ENCODE measurements at places on chromosomes 2 and 18.

DNA sequence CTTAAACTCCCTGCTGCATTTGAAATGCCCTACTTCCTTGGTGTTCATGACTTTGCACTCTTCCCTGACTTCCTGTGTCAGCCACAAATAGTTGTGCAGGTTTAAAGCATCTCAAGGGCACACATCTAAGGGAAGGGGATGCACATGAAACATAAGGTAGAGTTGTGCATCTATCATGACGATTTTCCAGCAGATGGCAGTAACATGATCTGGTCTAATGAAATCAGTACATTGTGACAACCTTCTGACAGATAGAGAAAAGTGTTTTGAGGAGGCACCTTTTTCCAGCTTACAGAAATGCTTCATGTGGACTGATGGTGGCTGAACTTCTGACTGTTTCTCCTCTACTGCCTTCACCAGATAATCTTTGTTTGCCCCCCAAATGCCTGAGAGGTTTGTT is 238.9 kb downstream of the XIRP2 start:
- DNase-seq = peak; percentile 69

- DNase-seq = no peak
These were observed 17.4 kb downstream of the DYNC2LI1 start for GRCh38 chr2:43791035-43791765.

DNA sequence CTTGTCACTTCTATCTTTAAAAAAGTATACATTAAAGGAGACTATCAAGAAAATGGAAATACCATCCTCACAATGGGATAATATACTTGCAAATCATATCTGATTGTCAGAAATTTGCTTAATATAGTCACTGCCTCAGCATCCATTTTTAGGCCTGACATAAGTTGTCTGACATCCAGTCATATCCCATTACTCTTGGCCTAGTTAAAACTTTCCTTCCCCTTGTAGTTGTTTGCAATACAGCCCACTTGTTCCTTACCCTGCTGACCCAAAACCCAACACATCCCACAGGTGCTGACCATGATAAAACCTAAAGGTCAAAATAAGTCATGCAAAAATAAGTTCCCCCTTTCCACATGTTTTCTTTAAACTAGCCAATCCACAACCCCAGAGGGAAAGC is 3.6 kb upstream of the ARHGEF33 start:
- no peak for DNase-seq

DNA sequence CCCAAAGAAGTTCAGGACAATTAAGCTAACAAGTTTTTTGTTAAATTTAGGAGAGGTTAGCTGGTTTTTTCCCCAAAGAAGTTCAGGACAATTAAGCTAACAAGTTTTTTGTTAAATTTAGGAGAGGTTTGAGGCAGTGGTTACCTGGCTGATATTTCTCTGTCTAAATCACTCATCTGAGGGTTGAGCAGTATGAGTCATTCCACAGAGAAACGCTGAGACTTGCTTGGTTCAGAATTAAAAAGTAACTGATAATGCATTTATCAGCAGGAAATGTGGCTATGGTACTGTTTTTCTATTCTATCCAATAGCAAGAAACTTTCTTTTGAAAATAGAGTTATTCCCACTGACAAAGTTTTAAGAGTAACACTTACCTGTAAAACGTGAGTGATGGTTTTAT is 22.8 kb upstream of the KIDINS220 start:
- no peak for DNase-seq

DNA sequence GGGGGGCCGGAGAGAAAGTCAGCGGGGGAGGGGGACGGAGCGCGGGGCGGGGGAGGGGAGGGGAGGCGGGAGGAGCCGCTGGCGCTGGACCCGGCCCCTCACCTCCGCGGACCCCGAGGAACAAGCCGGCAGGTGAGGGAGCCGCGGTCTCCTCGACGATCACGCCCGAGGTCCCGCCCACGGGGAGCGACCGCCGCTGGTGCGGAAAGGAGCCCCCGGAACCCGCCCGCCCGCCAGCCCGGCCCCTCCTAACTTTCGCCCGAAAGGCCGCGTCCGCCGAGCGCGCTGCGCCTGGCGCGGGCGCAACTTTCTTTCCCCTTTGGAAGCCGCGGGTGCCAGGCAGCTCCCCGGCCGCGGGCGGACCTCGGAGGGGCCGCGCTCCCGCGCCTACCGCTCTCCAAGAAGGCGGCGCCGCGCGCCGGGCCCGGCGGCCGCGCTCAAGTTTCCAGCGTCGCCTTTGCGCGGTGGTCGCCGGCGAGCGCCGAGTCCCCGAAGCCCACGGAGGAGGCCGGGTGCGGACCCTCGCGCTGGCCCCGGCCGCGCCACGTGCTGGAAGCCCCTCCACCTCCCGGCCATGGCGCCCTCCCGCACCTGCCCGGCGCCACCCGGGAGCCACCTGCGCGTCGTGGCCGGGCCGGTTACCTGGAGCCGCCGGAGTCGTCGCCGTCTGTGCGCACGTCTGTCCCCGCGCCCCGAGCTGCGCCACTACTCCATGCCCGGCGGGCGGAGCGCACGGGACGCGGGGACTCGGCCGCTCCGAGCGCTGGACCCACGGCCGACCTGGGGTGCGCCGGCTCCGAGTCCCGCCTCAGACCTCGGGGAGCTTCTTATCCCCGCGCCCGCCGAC is at the start of gene ALKAL2:
Gene ALKAL2 (minus strand): TSS at position 181 of the 847 bp plus-strand sequence. CDS start 256 bp downstream, outside the sequence.
- DNase-seq = no peak

DNA sequence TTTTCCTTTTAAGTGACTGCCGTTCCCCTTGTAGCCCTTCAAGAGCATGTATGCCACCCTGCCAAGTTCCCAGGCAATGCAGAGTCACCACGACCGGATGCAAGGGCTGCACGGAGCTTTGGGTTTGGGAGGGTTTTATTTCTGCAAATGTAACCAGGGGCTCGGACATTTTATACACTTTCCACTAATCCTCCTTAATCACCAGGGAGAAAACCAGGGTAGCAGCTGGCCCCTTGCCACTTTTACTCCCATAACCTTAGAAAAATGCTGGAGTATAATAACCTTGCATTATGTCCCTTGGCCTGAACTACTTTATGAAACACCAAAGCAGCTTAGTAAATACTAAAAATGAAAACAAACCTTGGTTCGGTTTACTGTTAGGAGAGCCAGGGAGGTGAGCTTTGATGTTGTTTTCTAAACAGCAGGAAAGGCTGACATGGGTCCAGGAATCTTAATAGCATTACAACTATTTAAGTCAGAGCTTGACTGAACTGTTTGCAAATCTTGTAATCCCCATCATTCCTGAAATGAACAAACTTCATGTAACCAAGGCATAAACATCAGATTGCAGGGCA is 152.8 kb upstream of the RIOK3 start:
- no peak for DNase-seq

DNA sequence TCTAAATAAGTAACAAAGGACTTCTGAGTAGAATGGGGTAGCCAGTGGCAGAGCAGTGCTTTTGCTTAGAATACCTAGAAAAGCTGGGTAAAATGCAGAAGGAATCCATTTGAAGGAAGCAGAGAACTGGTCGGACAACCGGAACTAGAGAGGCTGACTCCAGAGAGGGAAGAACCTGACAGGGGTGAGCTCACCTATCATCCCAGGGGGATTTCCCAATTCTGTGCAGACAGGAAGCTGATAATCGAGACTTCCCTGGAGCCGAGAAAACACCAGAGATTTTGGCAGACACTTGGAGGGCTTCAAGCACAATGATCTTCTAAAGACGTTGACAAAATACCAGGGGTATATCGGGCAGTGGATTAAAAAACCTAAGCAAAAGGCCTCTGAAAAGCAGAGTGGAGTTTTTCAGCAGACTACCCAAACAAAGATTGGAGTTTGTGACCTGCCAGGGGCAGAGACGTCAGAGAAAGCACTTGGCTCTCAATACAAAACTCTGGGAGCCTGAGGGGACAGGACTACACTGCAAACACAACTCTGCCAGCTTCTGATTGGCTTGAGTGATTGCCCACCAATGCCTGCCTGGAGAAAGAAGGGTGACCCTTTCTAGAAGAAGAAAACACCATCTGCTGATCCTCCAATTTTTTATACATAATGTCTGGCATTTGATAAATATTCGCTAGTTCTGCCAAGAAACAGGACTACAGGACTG is 67.5 kb upstream of the TTN start:
- no peak for DNase-seq

- DNase-seq = peak; percentile 58
These were observed 206.1 kb downstream of the ZNF407 start for GRCh38 chr18:74803769-74804168.

DNA sequence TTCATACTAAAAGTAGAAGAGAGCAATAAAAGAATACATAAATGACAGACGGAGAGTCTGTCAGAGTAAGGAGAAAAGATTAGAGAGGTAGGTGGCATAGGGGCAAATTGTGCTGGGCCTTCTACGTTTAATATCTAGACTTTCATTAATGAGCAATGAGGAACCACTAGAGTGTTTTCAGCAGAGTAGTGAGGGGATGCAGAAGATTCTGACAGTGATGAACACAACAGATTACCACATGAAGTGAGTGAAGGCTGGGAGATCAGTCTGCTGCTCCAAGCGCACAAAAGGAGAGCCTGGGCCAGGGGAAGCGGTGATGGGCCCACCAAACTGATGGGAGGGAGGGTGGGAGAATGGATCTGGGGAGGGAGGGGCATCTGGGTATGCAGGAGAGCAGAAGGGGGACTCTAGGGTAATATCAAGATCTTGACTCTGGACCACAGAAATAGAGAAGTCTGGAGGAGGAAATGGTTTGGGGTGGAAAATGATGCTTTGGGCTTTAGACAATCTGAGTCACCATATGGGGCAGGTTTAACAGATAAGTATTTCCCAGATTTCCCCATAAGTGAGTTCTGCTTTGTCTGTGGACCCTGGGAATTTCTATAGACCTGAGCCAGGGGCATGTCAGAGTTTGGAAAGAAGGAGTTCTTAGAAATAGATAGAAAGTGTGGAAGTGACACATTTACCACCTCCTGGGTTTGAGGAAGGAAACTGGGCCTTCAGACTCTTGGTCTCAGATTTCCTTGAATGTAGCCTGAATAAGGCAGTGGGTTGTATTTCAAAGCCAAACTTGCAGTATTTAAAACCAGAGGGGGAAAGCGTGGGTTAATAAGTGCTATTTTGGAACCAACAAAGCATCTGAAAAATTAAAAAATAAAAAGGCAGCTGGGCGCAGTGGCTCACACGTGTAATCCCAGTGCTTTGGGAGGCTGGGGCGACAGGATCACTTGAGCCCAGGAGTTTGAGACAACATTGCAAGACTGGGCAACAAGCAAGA is 15.0 kb upstream of the IL1A start:
- no peak for DNase-seq

DNA sequence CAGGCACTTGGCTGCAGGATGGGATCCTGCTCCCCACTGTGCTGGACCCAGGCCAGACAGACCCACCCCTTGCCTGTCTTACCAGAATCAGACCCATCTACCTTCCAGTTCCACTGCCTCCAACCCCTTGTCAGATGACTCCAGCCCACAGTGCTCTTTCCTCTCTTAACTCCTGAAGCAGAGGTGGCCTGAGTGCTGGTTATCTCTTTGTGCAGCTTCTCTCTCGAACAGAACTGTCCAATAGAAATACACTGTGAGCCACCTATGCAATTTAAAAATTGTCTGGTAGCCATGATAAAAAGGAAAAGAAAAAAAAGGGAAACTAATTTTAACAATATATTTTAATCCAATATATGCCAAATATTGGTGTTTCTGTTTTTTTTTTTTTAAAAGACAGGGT is 160.2 kb upstream of the SMAD2 start:
- no peak for DNase-seq

- no peak for DNase-seq
These were observed 59.4 kb upstream of the NEDD4L start for GRCh38 chr18:57984490-57985115.

GRCh38 chr2:73982140-73982617 is 2.5 kb upstream of the TET3 start:
- peak; percentile 82 for DNase-seq

GRCh38 chr2:215746226-215746886 is 267.0 kb downstream of the MREG start:
- no peak for DNase-seq
